ENCODE measurements at places on chromosomes 6 and 20.

DNA sequence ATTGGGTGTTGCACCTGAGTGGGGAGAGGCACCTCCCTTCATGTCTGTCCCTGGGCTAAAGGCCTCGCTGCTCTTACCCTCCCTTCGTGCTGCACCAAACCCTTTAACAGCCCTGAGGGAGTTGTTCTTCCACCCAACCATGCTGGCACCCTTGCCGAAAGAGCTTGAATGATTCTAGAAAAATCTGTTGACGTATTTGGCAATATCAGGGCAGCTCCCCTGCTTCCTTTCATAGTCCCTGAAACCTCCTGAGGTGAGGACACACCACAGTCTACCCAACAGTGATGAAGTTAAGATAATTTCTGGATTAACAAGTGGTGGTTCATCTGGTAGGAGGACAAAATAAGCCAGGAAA is 15.3 kb downstream of the CD83 start:
- DNase-seq, result no peak

- no peak for DNase-seq
Observed at GRCh38 chr20:10634683-10635411, 39.0 kb downstream of the JAG1 start.

- no peak for DNase-seq
Observed at GRCh38 chr6:151808371-151809241, 1.1 kb downstream of the ESR1 start.

GRCh38 chr6:161921602-161922395 is 647.9 kb upstream of the AGPAT4 start:
- no peak for DNase-seq

DNA sequence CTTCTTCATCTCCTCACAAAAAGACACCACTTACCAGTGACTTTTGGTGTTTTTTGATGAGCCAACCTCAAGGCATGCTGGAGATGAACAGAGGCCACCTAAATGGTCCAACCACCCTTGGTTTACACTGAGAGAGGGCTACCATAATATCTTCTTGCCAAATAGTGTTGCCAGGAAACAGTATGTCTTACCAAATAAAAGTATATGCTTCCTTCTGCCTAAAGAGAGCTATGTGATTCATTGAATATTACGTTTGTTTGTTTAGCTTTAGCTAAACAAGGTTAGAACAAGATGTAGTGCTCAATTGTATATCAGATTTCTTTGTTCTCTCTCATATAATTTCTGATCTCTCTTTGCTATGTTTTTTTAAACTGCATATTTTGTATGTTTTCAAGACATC is 40.6 kb upstream of the BMP6 start:
- DNase-seq, result no peak

- no peak for DNase-seq
Observed at GRCh38 chr6:22099923-22100322, 196.9 kb downstream of the PRL start.

GRCh38 chr6:54010340-54011276 is 100.6 kb upstream of the MLIP start:
- DNase-seq, result no peak

GRCh38 chr6:99119109-99120031 is 171.6 kb upstream of the FBXL4 start:
- DNase-seq, result peak; percentile 15

GRCh38 chr6:117491916-117492315 is 9.4 kb downstream of the DCBLD1 start:
- DNase-seq, result no peak

DNA sequence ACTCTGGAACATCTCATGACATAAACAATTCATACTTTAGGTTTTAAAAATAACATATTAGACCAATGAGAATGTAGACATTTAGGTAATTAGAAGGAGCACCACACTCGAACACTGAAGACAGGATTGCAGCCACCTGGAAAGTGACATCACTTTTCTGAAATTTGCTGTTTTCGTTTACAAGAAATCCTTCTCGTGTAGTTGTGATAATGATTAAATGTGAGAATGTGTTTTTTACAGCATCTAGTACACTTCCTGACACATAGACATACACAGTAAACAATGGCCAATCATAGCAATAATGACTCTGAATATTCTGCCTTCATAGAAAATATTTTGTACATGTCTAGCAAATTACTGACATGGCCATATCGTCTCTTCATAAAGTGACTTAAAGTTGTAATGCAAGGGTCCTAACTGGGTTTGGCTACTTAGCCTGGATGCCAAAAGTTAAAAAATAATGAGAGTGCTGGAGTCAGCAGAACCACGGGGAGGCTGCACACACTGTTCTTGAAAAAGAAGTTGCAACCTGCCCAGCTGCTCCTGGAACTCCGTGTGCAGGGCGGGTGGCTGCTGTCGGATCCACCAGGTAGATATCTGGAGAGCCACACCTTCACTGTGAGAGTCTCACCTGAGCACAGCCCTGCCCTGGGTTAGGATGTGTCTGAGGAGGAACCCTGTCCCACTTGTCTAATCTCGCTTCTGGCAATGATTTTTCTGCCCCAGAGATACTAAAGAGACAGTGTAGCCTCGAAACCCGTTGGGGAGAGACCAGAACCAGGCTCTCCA is 212.9 kb downstream of the QKI start:
- DNase-seq, result peak; percentile 45

- DNase-seq, result no peak
Observed at GRCh38 chr6:169766232-169766631, 14.8 kb downstream of the ERMARD start.

DNA sequence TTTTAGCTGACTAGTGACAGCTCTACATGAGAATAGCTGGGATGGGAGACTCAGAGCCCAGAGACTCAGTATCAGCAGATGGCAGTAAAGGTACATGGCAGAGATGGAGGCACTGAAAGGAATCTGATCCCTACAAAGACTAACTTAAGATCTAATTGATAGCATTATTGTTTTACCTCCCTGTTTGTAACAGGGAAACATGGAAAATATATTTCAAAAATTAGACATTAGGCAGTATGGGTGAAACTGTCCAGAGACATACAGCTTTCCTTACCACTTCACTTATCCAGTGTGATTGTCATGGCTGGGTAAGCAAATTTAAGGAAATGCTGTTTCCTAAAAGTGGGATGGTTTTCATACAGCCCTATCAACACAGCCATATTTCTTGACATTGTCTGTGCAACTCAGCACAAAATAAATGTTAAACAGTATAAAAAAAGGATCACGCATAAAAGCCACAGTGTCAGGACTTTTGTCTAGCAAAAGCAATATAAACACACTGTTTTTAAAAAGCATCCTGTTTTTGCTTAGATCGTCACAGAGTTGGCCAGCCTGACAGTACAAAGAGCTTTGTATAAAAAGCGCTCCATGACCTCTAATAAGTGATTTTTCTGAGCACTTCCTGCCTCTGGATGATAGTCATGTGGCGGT is 376.9 kb downstream of the PHF3 start:
- no peak for DNase-seq

GRCh38 chr6:99348288-99349170 is 945 bp downstream of the FAXC start:
- DNase-seq, result no peak

- DNase-seq, result no peak
Observed at GRCh38 chr6:136719280-136720044, 72.8 kb downstream of the MAP3K5 start.

DNA sequence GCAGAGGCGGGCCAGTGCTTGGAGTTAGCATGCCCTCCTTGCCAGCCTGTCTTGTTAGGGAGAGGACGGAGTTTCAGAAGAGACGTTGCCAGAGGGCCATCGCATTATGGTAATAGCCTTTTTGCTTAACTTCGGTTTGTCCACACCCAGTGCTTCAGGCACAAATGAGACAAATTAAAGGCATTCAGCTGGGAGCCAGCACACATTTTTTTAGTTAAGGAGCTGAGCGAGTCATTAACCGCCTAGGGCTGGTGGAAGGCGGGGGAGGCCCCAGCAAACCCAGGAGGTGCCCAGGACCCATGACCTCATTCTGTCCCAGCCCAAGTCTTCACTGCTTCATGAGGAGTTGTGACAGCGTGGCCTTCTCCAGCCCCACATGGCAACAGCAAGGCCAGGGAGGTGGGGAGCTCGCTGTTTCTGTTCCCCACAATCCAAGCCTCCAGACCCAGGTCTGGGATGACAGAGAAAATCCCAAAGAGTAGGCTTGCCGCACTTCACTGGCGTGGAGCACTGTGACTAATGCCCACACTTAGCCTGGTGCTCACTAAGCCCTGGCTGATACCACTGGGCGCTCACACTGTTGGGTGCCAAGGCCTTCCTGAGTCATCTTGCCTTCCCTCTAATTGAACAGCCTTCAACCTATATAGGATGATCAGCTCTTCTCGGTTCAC is 237.1 kb downstream of the ANKRD60 start:
- no peak for DNase-seq
